RCC 7860 (cell line): ENCODE measurements at places on chromosomes 3 and 15.

GRCh38 chr3:53092942-53093341 lies 37.3 kb downstream of the RFT1 start:
- DNase-seq = no peak

DNA sequence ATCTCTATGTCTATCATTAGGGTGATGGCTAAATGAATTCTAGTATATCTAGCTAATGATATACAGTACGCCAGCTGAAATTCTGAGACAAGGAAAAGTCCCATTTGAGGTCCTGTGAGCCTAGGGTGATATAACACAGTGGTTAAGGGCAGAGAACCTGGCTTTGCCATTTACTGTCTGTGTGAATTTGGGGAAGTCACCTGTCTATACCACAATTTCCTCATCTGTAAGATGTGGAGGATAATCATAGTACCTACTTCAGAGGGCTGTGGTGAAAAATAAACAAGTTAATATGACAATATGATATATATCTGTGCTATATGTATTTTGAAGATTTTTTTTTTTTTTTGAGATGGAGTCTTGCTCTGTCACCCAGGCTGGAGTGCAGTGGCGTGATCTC lies 9.8 kb upstream of the ANKDD1A start:
- no peak for DNase-seq

- DNase-seq = peak; percentile 78
These were observed 7.6 kb downstream of the RTP2 start for GRCh38 chr3:187694801-187695200.

GRCh38 chr15:92102395-92102755 lies 248.9 kb downstream of the SLCO3A1 start:
- DNase-seq = no peak

DNA sequence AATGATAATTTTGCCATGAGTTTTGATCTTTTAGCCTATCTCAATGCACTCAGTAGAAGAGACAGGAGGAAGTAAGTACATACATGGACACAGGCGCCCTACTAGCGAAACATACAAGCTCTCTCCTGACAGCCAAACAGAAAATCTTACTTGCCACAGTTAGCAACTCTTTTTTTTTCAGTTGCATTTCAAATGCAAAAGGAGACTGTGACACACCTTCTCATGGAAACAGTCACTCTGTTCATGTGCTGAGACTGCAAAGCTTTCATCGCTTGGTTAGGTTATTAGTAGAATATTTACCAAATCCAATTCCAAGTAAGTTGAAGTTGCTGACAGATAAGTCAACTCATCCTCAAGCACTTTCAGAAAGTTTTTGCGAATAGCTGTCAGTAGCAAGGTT lies 223.3 kb downstream of the FOXP1 start:
- peak; percentile 67 for DNase-seq

GRCh38 chr3:40237889-40238571 lies 71.5 kb upstream of the EIF1B start:
- DNase-seq = no peak

DNA sequence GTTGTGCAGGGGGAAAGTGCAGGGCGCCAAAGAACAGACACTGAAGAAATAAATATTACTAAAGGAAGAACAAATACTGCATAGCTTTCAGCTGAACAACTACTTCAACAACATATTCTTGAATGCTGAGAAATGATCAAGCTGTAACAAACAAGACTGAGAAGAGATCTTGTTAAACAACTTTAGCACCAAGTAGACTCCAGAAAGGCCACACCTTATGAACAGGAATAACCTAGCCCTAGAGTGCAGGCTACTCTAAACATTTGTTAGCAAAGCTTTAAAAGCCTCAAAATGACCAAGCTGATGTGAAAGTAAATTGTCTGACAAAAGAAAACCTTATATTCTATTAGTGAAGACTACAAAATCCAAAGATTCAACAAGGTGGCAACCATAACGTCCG lies 83.2 kb downstream of the POLQ start:
- DNase-seq = no peak

GRCh38 chr3:53715815-53716483 lies 130.3 kb downstream of the CHDH start:
- no peak for DNase-seq
